ENCODE measurements at places on chromosomes 16 and 17.

- DNase-seq = no peak
Measured at GRCh38 chr17:1882836-1883235, 53.0 kb downstream of the RPA1 start.

DNA sequence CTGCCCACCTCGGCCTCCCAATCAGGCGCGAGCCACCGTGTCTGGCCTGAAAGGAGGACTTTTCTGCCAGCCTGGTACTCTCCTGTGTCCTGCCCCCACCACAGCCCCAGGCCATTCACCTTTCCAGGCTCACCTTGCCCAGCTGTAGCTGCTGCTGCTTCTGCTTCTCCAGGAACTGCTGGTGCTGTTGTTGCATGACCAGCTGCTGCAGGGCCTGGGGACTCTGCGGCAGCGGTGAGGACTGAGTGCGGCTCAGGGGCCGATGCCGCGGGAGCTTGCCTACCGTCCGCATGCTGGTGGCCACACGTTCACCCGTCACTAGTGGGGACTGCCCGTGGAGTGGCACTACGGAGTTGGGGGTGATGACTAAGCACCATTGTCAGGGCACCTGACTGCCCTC is 17.7 kb downstream of the G6PC3 start:
- no peak for DNase-seq

DNA sequence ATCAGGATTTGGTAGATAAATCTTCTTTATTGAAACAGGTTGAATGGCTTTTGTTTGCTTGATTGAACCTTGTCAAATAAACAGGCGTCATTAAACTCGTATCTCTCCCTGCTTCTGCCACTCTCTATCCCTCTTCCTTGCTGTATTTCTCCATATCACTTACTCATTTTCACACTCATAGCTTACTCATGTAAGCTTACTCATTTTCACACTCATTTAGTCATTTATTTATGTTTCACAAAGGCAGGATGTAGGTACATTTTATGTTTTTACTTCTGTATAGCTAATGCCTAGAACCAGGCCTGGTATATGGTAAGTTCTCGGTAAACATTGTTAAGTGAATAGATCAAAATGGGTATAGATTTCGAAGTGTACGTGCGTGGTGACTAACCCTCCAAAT is 450.0 kb downstream of the PMP22 start:
- DNase-seq = no peak

- DNase-seq = no peak
Measured at GRCh38 chr17:39604911-39605491, 2.7 kb downstream of the NEUROD2 start.

Measured in activated CD8-positive, alpha-beta memory T cell treated with anti-CD3 and anti-CD28 coated beads for 24 hours (primary cell).